ENCODE measurements at places on chromosomes 13 and 19.

DNA sequence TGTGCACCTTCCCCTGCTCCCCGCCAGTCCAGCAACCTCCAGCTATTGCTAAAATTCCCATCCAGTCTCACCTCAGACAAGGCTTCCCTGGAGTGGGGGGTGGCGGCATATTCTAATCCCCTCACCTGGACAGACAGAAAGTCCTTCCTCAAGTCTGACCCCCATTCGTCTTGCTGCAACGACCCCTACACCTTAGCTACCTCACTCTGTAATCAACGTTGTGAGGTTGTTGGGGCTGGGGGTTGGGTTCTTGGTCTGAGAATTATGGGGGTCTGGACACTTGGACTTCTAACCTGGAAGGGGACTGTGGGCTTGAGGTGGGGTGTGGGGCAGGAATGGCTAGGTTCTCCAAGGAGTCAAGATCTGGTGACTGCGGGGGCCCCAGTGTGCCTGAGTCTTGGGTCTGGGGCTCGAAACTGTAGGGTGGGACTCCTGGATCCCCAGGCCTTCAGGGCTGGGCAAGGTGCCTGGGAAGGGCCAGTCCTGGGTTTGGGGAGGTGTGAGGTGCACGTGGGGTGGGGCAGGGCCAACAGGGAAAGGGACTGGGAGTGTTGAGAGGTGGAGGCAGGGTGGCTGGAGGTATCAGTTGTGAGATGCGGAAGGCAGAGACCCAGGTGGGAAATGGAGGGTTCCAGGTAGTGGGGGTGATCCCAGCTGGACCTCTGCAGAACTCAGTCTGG is 1.3 kb downstream of the FOXA3 start:
- DNase-seq: no peak

DNA sequence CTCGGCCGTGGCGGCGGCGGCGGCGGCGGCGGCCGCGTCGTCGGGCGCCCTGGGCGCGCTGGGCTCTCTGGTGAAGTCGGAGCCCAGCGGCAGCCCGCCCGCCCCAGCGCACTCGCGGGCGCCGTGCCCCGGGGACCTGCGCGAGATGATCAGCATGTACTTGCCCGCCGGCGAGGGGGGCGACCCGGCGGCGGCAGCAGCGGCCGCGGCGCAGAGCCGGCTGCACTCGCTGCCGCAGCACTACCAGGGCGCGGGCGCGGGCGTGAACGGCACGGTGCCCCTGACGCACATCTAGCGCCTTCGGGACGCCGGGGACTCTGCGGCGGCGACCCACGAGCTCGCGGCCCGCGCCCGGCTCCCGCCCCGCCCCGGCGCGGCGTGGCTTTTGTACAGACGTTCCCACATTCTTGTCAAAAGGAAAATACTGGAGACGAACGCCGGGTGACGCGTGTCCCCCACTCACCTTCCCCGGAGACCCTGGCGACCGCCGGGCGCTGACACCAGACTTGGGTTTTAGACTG is 1.7 kb downstream of the SOX1 start:
- DNase-seq: no peak

- DNase-seq: no peak
These were observed 263.1 kb downstream of the FGF14 start for GRCh38 chr13:102138635-102139190.

DNA sequence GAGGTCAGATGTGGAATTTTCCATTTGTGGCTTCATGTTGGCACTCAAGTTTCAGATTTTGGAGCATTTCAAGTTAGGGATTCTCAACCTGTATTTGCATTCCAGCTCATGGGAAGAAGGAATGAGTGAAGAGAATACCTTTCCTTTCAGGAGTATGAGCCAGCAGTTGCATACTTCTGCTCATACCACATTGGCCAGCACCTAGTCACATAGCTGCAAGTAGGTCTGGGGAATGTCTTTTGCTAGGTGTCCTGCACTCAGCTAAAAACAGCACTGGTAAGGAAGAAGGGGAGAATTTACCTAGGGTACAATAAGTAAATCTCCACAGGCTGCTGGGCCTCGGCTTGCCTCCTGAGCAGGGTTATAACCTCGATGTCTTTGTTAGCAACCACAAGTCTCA is 24.6 kb upstream of the ATP8A2 start:
- no peak for DNase-seq

- DNase-seq: no peak
These were observed 2.0 kb downstream of the DOCK9 start for GRCh38 chr13:98975822-98976261.

DNA sequence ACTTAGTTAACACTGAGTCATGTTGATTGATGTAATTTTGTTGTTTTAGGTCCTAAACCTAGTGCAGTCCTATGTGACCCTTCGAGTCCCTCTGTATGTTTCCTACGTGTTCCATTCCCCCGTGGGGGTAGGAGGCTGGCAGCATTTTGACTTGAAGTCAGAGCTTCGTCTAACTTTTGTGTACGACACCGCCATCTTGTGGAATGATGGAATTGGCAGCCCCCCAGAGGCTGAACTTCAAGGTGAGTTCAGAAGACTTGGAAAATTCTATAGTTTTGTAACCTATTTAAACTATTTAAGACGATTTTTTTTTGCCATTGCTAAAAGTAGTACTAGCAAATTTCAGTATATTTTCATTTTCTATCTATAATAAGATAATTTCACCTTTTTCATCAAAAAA is 117.9 kb downstream of the STOML3 start:
- DNase-seq: no peak

GRCh38 chr13:111629016-111629415 is 308.6 kb downstream of the TEX29 start:
- no peak for DNase-seq

DNA sequence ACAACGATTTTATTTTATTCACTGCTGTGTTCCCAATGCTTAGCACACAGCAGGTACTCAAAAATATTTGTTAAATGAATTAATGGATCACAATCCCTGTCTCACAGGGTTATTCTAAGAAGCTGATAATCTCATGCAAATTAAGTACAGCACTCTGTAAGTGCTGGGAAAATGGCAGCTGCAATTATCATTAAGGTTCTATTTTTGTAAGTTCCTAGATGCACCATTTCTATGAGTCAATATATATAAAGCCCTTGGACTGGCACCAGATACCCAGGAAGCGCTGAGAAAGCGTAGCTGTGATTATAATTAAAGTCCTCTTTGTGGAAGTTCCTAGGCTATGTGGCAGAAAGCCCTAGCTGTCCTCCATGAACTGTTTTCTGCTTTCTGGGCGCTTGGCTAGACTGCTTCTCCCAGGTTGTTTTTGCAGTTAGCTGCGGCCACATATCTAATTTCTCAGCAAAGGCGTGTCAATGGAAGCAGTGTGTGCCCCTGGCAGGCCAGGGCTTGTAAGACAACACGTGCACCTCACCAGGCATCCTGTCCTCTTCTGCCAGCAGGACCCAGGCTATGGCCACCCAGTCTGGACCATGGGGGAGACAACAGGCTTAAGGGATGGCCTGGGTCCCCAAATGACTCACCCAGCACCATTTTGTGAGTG is 5.2 kb upstream of the SRRM5 start:
- no peak for DNase-seq

GRCh38 chr19:4662812-4663211 is 7.3 kb downstream of the MYDGF start:
- DNase-seq: no peak

GRCh38 chr19:41408256-41408655 is 10.6 kb downstream of the BCKDHA start:
- no peak for DNase-seq

DNA sequence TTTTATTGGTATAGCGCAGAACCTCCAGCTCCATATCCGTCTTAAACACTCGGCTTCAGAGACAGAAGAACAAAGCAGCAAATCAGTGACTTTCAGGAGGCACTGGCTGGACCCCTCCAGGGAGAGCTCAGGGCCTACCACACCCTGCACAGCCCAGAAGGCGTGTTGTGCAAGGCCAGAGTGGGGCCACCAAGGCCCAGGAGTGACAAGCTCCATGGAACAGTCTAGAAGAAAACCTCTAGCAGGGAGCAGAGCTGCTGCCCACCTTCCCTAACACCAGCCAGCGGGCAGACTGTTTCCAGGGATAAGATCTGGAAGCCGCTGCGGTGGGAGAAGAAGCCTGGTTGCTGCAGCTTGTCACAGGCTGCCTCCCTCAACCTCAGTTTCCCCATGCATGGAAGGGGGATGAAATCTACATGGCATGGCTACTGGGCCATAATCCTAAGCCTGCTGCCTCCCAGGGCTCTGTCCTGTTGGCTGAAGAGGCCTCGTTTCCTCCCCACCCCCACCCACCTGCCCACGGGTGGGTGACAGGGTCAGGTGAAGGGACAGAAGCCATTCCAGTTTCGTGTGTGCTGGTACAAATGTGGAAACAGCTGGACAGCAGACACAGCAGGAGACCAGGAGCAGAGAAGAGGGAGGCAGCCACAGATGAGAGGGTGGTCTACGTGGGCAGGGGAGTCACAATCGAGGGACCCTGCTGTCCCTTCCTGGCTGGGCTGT is 57.4 kb downstream of the PEPD start:
- DNase-seq: no peak

- DNase-seq: no peak
These were observed 10.8 kb downstream of the CEACAM18 start for GRCh38 chr19:51489113-51489512.

DNA sequence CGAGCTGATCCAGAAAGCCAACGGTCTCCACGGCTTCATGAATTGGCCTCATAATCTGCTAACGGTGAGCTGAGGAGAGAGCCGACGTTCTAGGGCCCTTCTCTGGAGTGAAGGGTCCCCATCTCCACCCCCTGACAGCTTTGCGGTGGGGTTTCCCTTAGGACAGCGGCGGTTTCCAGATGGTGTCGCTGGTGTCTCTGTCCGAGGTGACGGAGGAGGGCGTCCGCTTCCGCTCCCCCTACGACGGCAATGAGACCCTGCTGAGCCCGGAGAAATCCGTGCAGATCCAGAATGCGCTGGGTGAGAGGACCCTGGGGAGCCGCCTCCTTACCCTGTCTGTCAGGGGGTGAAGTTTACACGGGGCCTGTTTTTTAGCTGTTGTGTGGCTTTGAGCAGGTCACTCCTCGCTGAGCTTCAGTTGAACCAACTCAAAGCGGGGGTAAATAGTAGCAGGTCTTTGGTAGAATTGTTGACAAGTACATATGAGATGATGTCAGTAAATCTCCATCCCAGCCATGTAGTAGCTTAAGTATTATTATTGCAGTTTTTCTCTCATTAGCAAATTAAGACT is 801 bp downstream of the QTRT1 start:
- no peak for DNase-seq

DNA sequence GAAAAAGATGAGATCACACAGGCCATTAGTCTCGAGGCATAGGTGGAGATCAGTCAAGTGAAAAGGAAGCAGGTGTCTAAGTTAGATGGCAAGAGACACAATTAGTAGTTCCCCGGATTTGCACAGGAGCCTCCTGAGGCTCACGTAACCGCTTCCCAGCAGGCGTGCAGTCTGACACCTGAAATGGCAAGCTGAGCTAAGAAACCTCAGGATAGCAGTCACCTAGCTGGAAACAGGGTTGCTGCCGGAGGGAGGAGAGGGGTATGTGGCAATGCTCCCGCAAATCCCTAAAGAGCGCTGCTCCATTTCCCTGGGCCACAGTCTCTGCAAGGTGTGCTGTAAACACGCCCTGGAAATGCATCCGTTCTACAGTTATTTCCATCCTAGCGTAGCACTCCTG is 1151.0 kb downstream of the DIAPH3 start:
- DNase-seq: no peak

GRCh38 chr19:3263866-3264265 is 39.4 kb downstream of the CELF5 start:
- DNase-seq: no peak

- no peak for DNase-seq
These were observed 19.3 kb upstream of the TCF3 start for GRCh38 chr19:1671716-1672037.

DNA sequence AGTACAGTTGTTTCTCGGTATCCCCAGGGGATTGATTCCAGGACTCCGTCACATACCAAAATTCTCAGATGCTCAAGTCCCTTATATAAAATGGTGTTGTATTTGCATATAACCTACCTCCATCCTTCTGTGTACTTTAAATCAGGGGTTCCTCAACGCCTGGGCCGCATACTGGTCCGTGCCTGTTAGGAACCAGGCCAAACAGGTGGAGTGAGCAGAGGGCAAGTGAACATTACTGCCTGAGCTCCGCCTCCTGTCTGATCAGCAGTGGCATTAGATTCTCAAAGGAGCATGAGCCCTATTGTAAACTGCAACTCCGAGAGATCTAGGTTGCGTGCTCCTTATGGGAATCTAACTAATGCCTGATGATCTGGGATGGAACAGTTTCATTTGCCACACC is 42.2 kb upstream of the KCTD4 start:
- no peak for DNase-seq

- no peak for DNase-seq
These were observed 64.3 kb downstream of the LRCH1 start for GRCh38 chr13:46617229-46617721.

- no peak for DNase-seq
These were observed 150.9 kb downstream of the RGCC start for GRCh38 chr13:41608111-41608838.

GRCh38 chr19:5627395-5627904 is 4.6 kb downstream of the SAFB start:
- DNase-seq: no peak

DNA sequence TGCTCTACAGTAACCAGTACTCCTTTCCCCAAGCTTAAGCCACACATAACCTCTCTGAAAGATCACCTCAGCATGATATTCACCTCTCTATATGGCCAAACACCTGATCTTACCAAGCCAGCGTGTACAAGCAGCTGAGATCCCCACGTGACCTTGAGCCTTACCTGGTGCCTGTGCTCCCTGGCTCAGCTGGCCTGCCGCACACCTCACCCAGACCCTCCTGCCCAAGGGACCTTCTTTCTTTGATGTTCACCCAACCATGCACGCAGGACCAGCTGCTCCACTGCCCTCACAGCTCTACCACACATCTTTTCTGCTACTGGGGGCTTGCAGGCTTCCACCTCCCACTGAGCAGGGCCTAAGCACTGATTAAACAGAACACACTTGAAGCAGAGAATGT is 9.0 kb downstream of the DHRS12 start:
- no peak for DNase-seq

DNA sequence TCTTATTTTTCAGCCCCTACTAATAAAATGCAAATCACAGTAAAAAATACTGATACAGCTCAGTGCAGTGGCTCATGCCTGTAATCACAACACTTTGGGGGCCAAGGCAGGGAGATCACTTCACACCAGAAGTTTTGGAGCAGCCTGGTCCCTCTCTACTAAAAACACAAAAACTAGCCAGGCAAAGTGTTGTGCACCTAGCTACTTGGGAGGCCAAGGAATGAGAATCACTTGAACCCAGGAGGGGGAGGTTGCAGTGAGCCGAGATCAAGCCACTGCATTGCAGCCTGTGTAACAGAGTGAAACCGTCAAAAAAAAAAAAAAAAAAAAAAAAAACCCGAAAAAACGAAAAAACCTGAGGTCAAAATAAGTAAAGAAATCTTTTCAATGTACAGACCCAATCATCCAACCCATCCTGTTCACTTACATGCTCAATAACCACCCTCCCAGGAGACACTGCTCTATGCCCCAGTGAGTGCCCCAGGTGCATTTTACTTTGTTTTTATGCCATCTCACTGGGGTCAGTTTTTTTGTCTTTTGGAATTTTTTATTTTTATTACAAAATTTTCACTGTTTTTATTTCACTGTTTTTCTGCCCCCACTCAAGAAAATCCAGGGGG is 107.0 kb downstream of the ZNF486 start:
- DNase-seq: no peak

All from stimulated activated CD8-positive, alpha-beta memory T cell treated with anti-CD3 and anti-CD28 coated beads, Interleukin-4, amount 100 ng/mL, for 1 hour (primary cell).